ENCODE measurements at places on chromosomes 2 and 18.

- DNase-seq, result peak; percentile 13
Observed at GRCh38 chr18:79687806-79688205, 8.2 kb downstream of the CTDP1 start.

DNA sequence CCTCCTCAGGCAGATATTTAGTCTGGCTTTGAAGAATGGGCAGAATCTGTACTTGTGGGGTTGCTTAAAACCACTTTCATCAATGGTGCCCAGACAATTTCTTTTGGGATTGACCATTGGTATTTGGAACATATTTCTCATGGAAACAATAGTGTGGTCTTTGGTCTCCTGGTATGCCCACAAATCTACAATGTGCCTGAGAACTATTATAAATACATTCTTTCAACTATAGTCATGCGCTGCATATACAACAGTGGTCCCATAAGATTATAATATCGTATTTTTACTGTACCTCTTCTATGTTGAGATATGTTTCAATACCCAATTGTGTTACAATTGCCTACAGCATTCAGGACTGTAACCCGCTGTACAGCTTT lies 34.8 kb upstream of the PPP4R1 start:
- DNase-seq, result no peak

DNA sequence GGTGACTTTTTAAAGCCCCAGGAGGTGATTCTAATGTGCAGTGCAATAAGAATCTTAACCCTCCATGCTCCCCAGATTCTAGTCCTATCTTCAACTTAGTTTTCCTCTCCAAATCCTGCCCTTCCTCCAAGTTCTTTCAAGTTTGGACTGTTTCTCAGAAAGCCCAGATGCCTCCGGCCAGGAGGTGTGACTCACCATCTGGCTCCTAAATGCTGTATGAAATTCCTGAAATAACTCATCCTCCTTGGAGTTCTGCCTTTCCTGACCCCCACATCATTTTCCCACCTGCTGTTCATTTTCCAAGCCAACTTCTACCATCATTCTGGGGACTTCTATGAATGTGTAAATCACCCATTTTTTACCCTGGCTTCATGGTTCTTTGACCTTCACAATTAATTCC lies 118.2 kb upstream of the NOL4 start:
- DNase-seq, result peak; percentile 26

DNA sequence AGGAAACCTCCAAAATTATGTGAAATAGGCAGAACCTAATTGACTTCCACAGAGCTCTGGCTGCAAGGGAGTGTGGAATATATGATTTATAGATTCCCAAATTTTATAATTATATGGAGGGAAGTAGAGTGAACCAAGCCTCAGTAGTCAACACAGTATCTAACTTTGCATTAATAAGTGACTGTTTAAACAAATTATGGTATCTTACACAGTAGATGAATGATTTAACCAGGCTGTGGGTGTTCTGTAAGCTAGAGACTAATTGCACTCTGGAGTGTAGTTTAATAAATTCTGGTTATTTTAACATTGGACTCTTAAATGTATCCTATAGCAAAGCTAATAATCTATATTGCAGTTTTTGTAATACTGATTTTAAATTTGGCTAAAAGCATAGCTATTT lies 183.5 kb downstream of the KIAA1328 start:
- DNase-seq, result no peak

GRCh38 chr2:74481431-74481830 lies 1.4 kb downstream of the CCDC142 start:
- DNase-seq, result no peak

DNA sequence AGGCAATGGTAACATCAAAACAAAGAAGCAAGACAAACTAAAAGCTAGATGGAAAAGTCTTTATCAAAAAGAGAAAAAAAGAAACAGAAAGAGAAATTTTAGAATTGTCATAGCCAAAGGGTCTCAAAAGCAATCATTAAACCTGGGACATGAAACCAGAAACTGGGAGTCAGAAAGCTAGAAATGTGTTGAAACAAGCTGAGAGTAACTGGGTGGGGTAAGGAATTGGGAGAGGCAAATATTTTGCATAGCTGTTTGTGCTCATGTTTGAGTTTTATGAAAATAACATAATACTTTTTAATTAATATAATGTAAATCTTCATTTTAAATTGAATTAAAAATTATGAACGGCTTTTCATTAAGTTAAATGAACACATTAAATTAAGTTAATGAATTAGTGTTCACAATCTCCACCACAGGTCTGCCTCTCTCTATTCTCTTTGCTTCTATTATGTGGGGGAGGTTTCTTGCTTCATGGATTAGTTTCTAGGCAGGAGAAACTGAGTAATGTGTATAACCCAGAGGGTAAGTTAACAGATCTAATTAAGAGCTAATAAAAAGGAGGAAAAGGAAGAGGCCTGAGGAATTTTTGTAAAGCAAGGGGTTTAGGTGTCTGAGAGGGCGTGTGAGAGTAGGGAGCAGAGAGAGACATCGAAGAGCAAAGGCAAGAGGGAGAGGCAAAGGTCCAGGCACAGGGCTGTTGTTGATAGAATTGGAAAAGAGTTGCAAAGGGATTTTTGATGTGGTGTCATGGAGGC lies 20.0 kb upstream of the SERPINB2 start:
- DNase-seq, result no peak

DNA sequence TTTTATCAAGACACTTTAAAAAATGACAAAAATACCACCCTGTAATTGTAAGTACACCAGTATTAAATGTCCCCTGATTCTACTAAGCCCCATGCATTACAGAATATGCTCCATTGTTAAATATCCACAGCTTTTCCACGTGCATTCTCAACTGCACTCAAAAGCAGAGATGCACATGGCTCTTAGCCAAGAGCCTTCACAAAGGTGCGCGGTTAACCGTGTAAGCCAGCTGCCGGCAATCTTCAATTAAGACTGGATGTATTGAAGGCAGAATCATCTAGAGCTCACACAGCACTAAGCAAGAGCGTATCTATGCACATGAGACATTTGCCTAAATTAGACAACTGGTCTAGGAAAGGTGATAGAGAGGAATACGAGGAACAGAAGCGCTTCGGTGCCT lies 278.3 kb downstream of the NAPG start:
- DNase-seq, result no peak

DNA sequence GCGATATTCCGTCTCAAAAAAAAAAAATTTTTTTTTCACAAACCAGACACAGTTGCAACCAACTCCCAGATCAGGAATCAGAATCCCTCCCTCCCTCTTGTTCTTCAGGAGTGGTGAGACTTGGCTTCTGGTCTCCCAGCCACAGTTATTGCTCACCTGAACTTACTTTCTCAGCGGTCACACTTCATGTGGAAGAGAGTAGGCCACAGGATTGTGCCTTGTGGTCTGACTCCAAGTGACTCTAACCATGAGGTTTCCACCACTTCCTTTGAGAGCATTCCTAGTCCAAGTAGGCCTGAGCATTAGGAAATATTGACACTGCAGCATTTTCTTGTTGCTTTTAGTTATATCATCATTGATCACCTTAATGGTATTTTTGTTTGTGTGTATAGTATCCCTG lies 12.1 kb downstream of the FMNL2 start:
- DNase-seq, result peak; percentile 68

DNA sequence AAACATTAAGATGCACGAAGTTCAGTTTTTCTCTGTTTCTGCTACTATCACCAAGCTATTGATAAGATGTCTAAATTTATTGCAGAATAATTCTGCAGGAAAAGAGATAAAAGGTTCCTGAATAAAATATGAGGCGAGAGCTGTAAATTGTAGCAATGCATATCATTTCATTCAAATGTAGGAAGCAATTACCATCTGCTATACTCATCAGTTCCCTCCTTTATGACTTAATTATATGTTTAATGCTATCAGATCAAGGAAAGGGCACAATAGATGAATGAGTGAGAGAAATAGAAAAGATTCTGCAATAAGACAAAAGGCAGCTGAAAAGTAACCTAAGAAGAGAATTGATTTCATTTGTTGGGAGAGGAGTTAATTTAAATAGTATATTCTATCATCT lies 108.2 kb upstream of the GALNT5 start:
- DNase-seq, result no peak

- DNase-seq, result no peak
Observed at GRCh38 chr2:54306556-54306955, 50.5 kb upstream of the TSPYL6 start.

Measured in foreskin fibroblast (primary cell).